Skin of body (tissue), 3 donors: ENCODE measurements at places on chromosomes 2 and 18.

DNA sequence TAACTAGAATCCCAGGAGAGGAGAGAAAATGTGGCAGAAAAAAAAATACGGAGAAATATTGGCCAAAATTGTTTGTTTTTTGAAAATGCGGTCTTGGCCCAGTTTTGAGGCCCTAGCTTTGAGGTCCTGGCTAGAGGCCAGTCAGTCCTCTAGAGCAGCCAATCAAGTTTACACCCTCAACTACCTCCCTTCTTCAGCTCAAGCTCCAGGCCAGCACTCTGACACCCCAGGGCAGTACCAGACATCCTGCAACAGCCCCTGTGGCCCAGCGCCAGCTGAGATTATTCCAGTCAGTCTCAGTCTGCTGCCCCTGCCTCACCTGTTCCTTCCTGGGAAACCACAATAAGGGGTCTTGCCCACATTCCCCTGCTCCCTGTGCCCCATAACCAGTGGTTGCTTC, 107.7 kb downstream of the UGGT1 start:
- DNase-seq = no peak

DNA sequence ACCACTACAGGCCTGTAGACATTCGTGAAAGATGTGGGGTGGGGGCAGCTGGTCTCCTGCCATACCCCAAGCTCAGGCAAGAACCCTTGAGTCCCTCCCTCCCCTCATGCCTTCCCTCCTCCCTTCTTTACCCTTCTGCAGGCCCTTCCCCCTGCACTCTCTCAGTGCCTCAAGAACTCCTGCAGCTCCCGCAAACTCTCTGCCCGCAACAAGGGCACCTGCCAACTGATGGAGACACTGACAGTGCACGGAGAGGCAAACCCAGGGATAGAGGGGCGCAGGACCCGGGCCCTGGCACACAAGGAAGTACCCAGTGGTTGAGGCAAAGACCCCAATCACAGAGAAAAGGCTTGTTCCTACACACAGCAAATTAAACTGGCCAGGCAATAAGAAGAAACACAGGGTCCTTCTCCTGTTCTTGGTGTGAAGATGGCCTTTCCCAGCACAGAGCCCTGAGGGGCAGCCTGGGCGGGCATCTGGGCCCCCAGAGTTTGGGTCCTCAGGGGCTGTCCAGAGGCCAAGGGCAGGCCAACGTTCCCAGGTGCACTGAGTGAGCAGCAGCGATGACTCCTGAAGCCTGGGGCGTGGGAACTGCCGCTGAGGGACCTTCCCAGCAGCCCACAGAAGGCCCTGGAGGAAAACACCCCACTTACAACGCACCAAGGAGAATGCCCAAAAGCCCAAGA, 1.6 kb downstream of the TEKT4 start:
- DNase-seq = no peak

DNA sequence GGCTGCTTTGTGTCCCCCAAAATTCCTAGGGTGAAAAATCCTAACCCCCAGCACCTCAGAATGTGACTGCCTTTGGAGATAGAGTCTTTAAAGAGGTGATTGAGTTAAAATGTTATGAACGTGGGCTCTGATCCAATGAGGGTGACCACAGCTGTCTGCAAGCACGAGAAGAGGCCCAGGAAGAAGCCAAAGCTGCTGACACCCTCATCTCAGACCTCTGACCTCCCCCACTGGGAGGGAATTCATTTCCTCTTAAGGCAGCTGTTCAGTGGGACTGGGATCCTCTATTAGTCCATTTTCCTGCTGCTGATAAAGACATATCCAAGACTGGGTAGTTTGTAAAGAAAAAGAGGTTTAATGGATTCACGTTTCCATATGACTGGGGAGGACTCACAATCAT, 544.4 kb downstream of the DCDC2C start:
- DNase-seq = no peak

- no peak for DNase-seq
Observed at GRCh38 chr2:70696142-70696541, 71.9 kb downstream of the ADD2 start.

DNA sequence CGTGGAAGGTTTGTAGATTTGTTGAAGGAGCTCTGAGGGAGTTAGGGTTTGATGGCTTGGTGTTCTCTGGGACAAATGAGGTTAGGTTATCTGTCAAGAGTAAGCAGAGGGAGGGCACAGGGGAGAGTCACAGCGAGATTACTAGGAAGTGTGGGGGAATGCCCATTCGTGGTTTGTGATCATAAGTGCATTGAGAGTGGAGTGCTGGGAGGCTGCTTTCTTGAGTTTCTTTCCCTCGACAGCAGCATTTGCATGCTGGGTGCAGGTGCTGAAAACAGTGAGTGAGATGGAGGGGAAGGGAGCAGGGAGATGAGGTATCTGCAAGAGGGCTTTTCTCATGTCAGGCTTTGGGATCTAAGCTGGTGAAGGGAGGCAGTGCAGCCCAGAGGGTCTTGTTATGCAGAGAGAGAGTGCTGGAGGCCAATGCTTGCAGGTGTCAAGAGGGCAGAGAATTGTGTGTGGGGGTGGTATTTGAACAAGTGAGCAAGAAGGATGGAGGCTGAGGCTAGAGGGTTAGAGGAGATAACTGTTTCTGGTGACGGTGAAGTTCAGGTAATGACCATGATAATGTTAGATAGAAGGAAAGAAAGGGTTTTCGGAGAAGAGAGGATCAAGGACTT, 8.8 kb downstream of the RALB start:
- DNase-seq = no peak

- no peak for DNase-seq
Observed at GRCh38 chr2:241068942-241069810, 32.9 kb downstream of the MTERF4 start.

GRCh38 chr2:240298803-240299709, 136.4 kb upstream of the GPC1 start:
- DNase-seq = no peak

GRCh38 chr2:16671760-16672159, 6.1 kb upstream of the CYRIA start:
- no peak for DNase-seq

GRCh38 chr2:207747653-207748560, 21.8 kb downstream of the FZD5 start:
- DNase-seq = no peak

DNA sequence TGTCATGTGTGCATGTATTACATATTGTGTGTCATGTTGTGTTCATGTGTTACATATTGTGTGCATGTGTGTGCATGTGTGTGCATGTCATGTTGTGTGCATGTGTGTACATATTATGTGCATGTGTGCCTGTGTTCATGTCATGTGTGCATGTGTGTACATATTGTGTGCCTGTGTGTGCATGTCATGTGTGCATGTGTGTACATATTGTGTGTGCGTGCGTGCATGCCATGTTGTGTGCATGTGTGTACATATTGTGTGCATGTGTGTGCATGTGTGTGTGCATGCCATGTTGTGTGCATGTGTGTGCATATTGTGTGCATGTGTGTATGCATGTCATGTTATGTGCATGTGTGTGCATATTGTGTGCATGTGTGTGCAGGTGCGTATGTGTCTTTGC, 267.1 kb downstream of the EIPR1 start:
- no peak for DNase-seq

DNA sequence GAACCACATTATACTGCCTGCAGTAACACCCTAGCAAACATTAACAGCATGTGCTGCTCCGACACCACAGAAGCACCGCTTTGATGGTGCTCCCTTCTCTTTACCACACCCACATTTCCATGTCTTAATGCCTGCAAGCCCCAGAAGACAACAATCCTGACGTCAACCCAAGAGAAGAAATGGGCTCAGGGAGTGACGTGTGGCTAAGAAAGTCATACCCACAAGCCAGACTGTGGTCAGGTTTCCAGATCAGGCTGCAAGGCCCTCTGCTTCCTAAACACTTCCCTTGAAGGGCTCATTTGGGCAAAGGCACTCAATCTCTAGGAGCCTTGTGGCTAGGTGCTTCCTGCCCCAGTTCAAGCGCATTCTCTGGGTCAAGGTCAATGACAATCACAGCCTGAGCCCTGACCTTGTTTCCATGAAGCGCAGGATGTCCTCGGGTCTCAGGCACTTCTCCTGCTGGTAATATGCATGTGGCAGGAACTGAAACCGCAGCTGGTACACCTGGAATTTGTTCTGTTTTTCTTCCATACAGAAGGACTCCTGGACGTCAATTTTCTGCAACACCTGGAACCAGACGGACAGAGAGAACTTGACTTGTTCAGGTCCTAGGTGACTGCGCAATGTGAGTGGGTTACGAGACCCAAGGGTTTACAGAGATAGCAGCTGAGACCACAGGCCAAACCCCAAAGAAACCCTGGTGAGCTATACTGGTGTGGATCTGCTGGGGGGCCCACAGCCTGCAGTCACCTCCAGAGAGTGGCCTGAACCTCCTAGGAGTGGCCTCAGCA, 67.2 kb downstream of the POLR1A start:
- peak; percentile 37 for DNase-seq

DNA sequence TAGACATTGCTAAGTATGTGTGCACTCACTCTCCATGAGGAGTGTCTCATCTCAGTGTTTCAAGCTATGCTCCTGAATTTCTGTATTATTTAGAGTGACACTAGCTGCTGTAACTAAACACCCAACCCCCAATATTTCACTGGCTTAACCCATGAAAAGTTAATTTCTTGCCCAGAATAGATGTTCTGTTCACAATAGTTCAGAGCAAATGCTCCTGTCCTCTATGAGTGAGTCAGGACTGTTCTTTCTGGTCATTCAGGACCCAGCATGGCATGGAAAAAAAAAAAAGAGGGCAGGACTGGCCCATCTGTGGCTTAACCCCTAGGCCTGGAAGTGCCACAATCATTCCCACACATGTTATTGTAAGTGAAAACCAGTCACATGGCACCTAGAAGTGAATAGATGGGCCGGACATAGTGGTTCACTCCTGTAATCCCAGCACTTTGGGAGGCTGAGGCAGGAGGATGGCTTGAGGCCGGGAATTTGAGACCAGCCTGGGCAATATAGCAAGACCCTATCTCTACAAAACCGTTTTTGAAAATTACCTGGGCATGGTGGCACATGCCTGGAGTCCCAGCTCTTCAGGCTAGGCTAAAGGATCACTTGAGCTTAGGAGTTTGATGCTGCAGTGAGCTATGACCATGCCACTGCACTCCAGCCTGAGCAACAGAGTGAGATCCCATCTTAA, 663.6 kb downstream of the IRS1 start:
- no peak for DNase-seq

DNA sequence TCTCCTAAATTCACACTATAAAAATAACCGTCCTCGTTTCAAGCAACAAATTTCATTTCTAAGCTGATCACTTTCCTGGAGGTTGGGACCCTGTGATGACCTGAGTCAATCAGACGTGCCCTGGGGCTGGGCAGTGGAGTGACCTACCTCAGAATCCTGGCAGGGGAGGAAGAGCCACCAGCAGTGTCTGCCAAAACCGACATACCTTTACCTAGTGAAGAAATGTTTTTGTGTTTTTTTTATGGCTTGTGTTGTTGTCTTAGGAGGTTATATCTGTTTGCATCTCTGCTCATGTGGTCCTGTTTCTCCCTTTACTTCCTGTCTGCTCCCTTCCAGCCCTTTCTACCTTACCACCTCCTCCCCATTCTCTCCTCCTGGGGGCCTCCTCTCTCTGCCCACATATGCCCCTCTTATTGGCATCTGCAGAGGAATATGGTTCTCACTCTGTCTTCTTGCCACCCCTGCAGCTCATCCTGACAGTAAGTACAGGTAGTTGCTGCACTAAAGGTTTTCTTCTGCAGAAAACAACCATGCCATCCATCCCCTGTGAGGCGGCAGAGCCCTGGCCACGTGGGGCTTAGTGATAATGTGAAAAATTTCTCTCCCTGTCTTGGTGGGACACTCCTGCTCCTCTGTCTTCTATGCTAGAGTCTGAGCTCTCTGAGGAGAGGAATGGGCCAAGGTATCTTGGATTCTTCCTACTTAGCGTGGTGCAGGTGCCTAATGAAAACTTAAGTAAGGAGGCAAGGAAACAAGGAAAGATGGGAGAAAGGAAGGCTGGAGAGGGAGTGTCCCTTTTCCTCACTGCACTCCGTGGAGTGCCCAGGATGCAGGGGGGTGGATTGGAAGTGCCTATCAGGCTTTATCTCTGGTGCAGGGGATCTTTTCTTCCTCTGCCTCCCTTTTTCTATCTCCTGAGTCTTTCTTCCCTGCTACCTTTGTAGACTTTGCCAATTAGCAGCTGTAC, 15.4 kb downstream of the ACOXL start:
- no peak for DNase-seq

DNA sequence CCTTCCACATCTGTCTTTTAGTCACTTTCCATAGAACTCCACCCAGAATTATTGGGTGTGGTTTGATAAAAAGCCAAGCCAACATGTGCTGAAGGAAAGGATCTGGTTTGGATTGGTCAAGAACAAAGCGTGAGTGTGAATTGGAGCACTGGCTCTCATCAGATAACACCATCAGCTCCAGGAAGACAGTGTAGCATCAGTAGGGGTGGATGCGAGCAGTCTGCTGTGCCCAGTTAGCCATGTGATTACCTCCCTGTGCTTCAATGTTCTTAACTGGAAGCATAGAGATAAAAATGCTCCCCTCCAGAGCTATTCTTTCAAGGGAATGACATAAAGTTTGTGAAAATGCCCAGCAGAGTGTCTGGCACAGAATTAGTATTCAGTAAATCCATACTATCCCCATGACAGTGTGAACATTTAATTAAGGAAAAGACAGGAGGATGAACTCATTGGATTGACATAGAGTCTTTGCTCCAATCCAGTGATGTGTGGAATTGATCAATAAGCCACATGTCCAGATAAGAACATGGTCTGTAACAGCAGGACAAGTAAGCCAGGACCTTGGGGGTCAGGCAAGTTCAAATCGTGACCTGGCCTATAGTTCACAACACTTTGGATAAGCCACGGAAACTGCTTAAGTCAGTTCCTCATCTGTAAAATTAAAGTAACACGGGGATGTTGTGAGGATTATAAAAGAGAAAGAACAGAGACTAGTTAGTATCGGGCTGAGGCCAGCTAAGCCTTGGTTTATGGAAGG, 68.0 kb downstream of the FAM124B start:
- DNase-seq = no peak

- DNase-seq = no peak
Observed at GRCh38 chr2:202693503-202693902, 58.7 kb downstream of the FAM117B start.

DNA sequence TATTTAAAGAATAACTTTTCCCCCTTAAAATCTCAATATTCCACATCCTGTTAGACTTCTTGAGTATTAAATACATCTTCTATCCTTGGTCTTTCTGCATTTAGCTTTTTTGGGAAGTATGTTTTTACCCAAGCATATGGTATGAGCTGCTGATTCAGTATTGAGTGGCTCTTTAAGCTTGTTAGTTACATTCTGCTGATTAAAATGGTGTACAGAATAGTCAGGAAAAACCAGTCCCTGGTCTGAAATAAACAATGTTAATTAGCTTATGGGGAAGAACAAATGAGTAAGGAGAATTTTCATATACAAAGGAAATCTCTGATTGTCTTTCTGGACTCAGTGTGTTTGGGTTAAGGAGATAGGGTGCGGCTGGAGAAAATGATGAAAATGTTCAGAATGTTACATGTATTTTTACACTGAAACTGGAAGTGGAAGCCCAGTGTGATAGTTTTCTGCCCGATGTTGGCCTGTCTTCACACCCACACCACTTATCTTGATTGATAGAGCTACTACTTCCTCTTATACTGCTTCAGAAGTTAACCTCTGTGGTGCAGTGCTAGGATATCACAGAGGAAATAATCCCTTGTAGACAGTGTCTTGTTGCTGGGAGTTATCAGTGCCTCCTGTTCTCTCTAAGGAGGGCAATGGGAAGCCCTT, 84.0 kb downstream of the MSH2 start:
- DNase-seq = no peak
